Suppressor macrophage treated with lipopolysaccharide for 1 hour (primary cell): ENCODE measurements at places on chromosomes 6 and 20.

- no peak for DNase-seq
Observed at GRCh38 chr6:132252113-132252512, 149.2 kb downstream of the MOXD1 start.

- no peak for DNase-seq
Observed at GRCh38 chr20:34824026-34824425, 1.4 kb downstream of the NCOA6 start.

DNA sequence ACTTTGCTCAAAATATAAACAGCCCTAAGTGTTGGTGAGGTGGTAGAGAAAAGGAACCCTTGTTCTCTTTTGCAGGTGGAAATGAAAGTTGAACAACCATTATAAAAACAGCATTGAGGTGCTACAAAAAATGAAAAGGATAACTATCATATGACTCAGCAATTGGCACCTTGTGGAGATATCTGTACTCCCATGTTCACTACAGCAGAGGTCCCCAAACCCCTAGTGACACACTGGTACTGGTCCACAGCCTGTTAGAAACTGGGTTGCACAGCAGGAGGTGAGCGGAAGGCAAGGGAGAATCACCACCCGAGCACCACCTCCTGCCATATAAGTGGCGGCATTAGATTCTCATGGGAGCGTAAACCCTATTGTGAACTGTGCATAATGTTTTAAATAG is 267.4 kb upstream of the THEMIS start:
- no peak for DNase-seq

GRCh38 chr20:3931664-3932063 is 42.5 kb downstream of the PANK2 start:
- no peak for DNase-seq

DNA sequence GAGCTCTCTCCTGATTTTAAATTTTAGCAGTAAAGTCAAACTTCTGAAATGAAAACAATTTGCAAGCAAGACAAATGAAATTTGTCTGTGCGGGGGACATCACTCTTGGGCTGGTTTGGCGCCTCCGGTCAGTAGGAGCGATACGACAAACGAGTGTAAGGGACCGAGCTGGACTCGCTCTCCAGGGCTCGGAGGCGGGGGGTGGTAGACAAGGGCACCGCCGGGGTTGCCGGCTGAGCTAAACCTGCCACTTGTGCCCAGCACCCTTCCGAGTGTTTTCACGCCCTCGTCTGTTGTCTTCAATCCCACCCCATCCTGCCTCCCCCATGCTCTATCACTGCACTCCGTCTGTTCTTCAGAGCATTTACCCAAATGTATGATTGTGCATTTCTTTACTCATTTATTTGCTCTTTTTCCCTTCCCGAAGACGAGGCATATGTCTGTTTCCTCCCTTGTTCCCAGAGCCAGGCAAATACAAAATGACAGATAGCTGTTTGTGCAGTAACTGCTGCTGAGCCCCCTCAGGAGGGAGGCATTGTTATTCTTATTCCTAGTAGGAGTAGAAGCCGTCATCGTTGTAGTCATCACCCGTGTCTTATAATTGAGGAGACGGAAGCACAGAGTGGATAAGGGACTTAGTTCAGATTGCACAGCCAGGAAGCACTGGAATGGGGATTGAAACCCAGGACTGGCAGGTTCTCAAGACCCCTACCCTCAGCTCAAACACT is 62.8 kb upstream of the APCDD1L start:
- no peak for DNase-seq

DNA sequence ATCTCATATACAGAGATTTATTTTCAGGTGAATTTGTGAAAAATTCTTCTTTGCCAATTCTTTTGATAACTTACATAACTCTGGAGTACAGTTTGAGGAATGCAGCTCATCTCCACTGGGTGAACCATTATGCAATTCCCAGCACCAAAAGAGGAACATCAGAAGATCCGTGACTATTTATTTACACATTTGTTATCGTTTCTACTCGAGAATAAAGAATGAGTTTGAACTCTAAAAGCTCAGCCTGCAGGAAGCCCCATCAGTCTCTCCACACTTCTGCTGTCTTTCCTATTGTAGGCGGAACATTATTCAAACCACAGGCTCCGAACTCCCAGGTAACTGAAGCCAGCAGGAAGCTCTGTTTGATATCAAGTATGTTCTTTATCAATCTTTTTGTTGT is 95.9 kb upstream of the IFNGR1 start:
- peak; percentile 82 for DNase-seq

- DNase-seq: peak; percentile 51
Observed at GRCh38 chr20:35226884-35227681, 593 bp downstream of the MMP24 start.

- DNase-seq: peak; percentile 90
Observed at GRCh38 chr20:9498322-9498721, 16.1 kb upstream of the LAMP5 start.

DNA sequence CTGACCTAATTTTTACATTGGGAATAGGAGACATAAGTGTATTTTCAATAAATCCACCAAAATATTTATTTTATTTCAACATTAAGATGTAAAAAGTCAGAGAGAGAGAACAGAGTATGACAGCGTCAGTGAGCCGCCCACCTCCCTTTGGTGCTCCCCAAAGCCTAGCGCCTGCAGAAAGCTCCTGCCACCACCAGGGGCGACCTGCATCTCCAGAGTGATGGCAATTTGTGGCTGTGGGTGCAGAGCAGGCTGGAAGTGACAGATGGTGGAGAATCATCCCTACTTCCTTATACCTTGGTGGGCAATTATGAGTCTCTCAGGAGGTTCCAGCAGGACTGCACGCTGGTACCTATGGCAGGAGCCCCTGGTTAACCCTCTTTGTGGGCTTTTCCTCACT is 87.3 kb downstream of the PTPRT start:
- no peak for DNase-seq

- DNase-seq: no peak
Observed at GRCh38 chr6:10505529-10505928, 15.6 kb upstream of the GCNT2 start.

- no peak for DNase-seq
Observed at GRCh38 chr6:135159531-135159930, 21.6 kb upstream of the MYB start.

GRCh38 chr6:146359131-146359530 is 184.5 kb upstream of the RAB32 start:
- DNase-seq: peak; percentile 50

- DNase-seq: no peak
Observed at GRCh38 chr6:132785936-132786335, 12.5 kb downstream of the SLC18B1 start.

DNA sequence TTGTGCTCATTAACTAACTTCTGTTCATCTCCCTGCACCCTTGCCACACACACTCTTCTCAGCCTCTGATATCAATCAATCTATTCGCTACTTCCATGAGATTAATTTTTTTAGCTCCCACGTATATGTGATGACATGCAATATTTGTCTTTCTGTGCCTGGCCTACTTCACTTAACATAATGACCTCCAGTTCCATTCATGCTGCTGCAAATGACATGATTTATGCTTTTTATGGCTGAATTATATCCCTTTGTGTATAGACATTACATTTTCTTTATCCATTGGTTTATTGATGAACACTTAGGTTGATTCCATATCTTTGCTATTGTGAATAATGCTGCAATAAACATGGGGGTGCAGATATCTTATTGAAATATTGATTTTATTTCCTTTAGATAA is 50.8 kb upstream of the SPTLC3 start:
- DNase-seq: no peak

DNA sequence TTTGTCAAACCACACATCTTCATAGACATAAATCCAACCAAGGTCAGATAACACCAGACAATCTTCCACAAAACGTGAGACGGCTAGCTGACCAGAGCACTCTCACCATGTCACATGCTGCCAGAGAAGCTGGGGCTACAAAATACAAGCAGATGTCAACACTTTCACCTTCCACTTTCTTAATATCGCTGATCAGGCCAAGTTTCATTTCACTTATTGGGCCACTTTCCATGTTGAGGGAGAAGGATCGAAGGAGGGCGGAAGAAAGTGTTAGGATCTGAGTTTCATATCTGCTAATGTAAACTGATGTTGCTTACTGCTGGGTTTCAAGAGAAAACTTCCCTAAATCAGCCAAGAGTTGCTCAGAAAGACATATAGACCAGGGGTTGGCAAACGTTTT is 177.0 kb upstream of the PRDM1 start:
- DNase-seq: peak; percentile 71

GRCh38 chr6:127191716-127192115 is 73.2 kb downstream of the RSPO3 start:
- no peak for DNase-seq

GRCh38 chr20:3818155-3819151 is 1.9 kb upstream of the AP5S1 start:
- DNase-seq: peak; percentile 85

- DNase-seq: peak; percentile 46
Observed at GRCh38 chr20:5067877-5068645, 51.7 kb downstream of the PCNA start.
